ENCODE measurements at places on chromosomes 4 and X.

DNA sequence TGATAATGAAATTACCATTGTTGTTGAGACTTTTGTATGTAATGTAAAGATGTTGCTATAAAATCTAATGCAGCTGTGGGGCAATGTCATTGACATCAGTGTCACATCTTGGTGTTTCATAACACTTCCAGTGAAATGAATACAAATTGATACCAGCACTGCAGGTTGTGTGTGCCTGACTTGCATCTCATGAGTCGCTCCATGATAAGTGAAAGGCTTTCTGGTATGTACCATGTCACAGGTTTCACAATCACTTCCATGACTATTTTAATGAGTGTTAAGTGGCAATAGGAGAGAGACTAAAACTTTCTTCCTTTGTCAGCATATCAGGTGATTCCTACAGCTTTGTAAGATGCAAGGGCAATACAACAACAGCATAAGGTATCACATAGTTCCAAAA is 94.4 kb downstream of the ABCB7 start:
- no peak for DNase-seq

DNA sequence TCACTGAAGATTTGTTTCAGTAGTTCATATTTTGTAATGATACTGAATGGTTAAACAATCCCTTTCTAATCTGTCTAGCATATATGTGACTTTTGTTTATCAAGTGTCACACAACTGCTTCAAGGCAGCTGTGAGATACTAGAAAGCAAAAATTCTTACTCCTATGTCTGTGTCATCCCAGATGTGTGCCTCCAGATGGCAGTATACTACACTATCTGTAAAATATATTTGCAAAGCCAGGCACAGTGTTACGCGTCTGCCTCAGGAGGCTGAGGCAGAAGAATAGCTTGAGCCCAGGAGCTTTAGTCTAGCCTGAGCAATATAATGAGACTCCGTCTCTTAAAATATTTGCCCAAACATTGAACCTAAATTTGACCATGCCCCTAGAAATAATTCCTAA is 4.0 kb downstream of the NUDT10 start:
- DNase-seq: no peak

DNA sequence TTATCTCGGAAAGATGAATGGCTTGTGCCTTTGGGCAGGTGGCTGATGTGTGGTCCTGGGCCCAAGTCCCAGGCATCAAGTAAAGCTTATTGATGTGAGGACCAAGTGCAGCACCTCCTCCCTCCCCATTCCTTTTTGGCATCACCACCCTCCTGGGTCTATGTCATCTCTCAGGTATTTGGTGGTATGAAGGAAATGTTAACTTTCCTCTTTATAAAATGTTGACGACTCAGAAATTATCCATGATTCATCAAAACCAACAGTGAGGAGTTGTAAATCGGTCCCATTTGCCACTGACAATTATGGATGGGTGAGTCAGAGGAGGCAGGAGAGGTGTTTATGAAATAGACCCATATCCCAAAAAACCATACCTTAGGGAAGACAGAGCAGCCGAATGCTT is 229.4 kb upstream of the GATB start:
- no peak for DNase-seq

GRCh38 chrX:112025753-112026152 is 56.8 kb downstream of the TRPC5 start:
- DNase-seq: no peak

GRCh38 chrX:51053741-51054140 is 143.2 kb downstream of the BMP15 start:
- no peak for DNase-seq

GRCh38 chrX:118231464-118231863 is 114.4 kb upstream of the WDR44 start:
- no peak for DNase-seq

- no peak for DNase-seq
These were observed 842.6 kb downstream of the TECRL start for GRCh38 chr4:63566658-63567057.

DNA sequence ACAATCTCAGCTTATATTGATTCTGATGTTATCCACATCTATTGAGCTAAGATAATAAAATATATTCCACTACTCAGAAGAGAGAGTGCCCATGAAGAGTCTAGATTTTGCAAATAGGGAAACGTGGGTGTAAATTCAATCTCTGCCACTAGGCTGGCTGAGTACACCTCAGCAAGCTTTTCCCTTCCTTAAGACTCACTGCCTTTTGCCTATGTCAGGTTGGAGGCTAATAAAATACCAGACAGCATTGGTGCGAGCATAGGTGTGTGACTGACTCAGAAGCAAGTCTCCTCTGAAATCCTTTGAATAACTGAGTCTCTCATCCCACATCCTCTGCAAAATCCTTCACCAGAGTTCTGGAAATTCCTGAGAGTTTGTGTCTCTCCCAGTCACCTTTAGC is 405.4 kb upstream of the CPEB2 start:
- DNase-seq: no peak

GRCh38 chr4:48602222-48602621 is 112.2 kb downstream of the ZAR1 start:
- no peak for DNase-seq

GRCh38 chr4:89492581-89493071 is 185.0 kb upstream of the GPRIN3 start:
- DNase-seq: no peak

DNA sequence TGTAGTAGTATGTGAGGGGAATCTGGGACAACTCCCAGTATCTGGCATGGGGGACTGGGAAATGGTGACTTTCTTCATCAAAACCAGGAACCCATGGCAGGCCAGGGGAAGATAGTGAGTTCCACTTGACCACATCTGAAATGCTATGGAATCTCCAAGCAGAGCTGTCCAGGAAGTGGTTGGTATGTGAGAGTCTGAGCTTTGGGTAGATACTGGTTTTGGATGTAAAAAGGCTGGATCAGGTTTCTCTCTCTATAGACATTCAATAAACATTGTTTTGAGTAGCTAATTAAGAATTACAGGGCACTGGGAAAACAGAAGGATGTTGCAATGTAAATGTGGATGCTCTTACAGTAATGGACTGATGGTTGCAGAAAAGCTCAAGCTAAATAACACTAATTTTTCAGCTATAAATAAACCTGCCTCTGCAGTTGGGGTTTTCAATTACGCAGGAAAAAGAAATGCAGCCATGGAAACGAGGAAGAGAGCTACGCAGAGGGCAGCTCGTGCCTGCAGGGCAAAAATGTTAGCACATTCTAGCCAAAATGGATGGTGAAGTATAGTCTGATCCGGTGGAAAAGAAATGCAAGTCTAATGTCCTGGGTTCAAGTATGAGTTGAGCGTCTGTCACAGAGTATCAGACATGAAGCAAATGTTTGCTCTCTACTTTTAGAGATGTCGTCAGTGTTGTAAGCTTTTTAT is 13.4 kb upstream of the CHRNA9 start:
- no peak for DNase-seq

GRCh38 chrX:66232296-66232695 is 68.2 kb downstream of the HEPH start:
- DNase-seq: no peak

GRCh38 chr4:77156912-77157858 is at the start of gene CCNG2:
Gene CCNG2, plus strand, starts transcription at chr4:77157207. Its CDS starts 1,326 bp downstream, at chr4:77158533.
- peak; percentile 77 for DNase-seq

DNA sequence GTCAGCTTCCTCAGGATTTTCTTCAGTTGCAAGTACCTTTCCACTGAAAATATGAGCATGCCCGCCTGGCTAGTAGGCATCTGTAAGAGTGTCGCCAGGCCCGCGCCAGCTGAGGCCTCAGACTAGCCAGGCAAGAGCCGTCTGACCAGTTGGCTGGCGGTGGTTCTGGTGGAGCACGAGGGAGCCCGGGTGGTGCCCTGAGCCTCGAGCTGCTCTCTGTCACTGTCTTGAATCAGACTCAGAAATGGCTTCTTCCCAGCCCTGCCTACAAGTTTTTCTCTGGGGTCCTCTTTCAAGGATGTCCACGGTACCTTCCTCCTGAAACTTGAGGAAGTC is 11.9 kb downstream of the GRPEL1 start:
- DNase-seq: no peak

- no peak for DNase-seq
These were observed 48.3 kb downstream of the MTHFD2L start for GRCh38 chr4:74206088-74206825.

- DNase-seq: no peak
These were observed 40.3 kb upstream of the CENPU start for GRCh38 chr4:184774152-184774551.

- DNase-seq: no peak
These were observed 70.7 kb upstream of the SLC4A4 start for GRCh38 chr4:71268166-71268565.

DNA sequence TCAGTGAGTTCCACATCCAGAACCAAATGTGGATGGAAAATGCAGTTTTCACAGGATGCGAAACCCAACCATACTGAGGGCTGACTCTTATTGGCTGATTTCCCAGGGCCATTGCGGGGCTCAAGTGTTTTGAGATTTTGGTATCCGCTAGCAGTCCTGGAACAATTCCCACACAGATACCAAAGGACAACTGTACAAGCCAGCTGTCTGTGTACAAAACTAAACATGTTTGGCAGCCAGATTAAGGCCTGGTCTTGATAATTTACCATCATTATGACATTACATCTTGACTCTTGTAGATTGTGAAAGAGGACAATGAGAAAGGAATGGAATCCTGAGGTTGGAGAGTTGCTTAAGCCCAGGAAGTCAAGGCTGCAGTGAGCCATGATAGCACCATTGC is 121.9 kb downstream of the DKK2 start:
- no peak for DNase-seq

DNA sequence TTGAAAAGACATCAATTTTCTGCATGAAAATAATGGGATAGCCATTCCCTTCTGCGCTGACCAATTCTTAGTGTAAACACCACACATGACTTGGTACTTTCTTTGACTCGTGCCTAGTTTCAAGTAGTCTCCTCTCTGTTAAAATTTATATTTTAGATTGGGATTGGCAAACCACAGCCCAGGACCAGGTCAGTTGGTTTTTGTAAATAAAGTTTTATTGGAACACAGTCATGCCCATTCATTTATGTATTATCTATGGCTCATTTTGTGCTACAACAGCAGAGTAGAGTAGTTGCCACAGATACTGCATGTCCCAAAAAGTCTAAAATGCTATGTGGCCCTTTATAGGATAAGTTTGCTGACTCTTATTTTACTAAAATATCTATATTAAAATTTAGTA is 46.7 kb downstream of the BMX start:
- DNase-seq: no peak

- DNase-seq: no peak
These were observed 175.0 kb upstream of the BCOR start for GRCh38 chrX:40272776-40273175.

DNA sequence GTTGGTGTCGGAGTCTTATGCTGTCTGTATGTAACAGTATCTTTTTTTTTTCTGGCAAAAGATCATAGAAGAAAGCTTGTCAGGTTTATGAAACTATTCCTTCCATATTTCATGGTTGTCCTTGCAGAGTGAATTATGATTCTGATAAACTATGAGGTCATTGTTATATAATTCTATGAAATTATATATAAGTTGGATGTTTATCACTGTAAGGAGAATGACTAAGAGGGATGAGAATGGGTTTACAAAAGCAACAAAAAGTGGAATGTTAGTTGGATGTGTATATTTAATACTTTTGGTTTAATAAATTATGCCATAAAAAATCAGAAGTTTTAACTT is 43.1 kb downstream of the RAPGEF2 start:
- no peak for DNase-seq

DNA sequence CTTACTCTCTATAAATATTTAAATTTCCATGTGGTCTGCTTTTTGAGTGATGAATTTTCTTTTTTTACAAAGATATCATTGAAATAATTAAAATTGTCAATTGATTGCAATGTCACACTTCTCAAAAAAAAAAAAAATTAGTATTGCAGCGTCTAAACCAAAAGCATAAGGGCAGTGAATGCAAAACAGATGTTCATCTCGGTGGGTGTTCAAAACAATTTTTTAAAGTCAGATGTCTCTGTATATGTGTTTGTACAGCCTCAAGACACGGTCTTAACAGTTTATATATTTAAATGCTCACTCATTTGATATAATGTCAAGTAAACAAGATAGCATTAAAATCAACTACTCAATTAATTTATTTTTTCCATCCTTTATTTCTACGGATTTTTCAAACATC is 52.3 kb downstream of the PALLD start:
- no peak for DNase-seq

DNA sequence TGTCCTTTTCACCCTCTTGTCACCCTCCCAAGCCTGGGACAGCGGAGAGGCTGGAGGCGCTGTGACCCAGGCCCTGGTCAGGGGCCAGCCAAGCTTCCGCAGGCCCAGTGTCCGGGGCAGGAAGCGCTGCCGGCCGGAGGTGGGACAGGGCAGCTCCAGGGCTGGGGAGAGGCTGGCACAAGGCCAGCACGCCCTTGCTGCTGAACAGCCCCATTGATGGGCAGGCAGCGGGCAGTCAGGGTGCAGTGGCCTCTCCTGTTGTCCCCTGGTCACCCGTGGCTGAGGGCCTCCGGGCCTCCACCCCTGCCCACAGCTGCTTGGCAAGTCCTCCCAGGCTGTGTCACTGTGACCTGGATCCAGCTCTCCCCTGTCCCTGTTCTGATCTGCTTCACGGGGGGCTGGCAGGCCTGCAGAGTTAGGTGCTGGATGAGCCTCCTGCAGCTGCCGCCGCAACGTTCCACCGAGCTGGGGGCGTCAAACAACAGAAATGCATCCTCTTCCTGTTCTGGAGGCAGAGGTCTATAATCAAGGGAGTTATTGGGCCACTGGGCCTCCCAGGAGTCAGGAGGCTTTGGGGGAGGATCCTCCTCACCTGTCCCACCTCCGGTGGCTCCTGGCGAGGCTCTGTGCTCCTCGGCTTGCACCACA is 107.9 kb downstream of the PSAPL1 start:
- no peak for DNase-seq

- no peak for DNase-seq
These were observed 3.6 kb downstream of the DRP2 start for GRCh38 chrX:101223226-101223625.

DNA sequence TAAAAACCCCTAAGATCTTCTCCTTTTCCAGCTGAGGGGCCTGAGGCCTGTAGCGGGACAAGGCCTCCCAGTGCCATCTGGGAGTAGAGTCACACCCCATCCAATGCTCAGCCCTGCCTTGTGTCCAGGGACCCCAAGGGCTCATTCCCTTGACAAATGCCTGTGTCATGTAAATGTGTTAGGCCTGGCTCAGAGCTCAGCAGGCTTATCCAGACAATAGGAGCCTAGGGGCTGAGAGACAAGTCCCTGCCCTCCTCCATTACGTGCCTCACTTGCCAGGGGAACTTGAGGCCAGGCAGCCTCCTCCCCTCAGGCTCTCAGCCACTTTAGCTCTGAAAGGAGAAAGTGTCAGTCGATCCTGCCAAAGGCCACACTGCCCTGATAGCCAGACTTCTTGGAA is 166.8 kb upstream of the MAMLD1 start:
- DNase-seq: no peak

DNA sequence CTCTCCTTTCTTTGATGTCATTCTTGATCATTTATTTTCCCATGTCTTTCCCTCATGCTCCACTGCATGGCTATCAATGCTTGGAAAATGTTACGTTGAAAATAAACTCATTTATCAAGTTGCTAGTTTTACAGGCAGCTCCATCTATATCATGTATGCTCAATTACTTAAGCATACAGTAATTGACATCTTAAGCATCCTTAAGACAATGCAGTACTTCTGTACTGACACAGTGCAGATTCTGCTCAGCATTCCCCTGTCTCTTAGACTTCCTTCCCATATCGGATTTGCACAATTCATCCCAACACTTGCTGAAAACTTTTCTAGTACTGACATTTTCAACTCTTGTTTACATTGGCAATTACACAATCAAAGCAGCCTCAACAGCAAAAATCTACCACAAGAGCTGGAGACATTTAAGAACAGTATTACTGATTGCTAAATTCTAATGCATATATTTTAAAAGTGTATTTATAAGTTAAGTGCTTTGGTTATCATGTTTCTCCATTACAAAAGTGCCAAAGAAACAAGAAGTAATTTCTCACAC is 165.6 kb downstream of the ATP10D start:
- no peak for DNase-seq

- no peak for DNase-seq
These were observed 25.4 kb downstream of the COL4A6 start for GRCh38 chrX:108412783-108413182.
